ENCODE measurements at places on chromosomes 2 and 18.

- DNase-seq = no peak
Measured at GRCh38 chr2:111155610-111156009, 34.9 kb downstream of the BCL2L11 start.

- no peak for DNase-seq
Measured at GRCh38 chr2:226431288-226431948, 368.2 kb downstream of the IRS1 start.

- no peak for DNase-seq
Measured at GRCh38 chr18:63552581-63552980, 10.4 kb downstream of the SERPINB12 start.

DNA sequence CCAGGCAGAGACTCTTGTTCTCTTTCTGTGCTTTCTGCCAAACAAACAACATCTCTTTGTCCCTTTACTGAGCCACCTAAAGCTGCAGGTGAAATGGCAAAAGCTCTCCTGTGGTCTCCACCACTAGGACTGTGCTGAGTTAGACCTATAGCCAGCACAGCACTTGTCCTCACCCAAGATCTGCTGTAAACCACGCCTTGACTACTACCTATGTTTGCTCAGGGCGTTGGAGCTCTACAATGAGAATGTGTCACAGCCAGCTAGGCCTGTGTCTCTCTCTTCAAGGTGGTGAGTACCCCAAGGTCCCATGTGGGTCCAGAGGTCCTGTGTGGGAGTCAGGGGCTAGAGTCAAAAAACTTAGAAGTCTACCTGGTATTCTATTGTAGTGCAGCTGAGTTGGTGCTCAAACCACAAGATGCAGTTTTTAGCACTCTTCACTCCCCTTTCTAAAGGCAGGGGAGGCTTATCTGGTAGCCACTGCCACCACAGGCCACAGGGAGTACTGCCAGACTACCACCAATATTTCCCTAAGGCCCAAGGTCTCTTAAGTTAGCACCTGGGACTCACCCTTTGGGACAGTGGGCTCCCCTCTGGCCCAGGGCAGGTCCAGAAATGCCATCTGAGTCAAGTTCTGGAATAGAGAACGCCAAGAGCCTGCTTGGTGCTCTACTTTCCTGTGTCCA is 96.8 kb upstream of the RPRM start:
- no peak for DNase-seq

DNA sequence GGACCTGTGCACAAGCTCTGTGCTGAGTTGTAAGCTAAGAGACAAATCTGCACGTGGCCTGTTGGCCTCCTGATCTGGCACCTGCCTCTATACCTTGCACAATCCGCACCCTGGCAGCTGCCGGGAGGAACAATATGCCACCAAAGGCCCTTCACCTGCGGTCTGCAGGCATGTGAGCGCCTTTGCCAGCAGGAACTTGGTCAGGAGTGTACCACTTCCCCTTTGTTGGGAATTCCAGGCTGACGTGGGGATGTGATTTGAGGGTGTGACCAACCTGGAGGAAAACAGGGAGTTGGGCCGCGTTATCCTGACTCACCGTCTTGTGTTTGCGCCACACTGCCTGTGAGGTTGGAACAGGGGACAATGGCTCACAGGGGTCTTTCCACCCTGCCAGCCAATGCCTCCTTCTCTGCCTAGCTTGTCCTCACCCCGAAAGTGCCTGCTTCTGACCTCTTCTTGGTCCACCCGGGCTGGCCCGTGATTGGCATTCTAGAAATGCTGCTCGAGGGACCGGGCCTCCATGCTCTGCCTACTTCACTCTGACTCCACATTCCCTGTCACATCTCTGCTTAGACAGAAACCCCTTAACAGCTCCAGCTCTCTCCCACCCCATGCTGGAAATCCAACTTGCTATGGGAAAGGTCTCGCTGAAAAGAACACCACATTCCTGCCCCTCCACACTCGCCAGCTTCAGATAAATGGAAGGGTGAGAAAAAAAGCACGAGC is 67.1 kb upstream of the MAP4K4 start:
- no peak for DNase-seq

- DNase-seq = no peak
Measured at GRCh38 chr2:37387148-37387835, 42.9 kb downstream of the QPCT start.

- no peak for DNase-seq
Measured at GRCh38 chr2:143433251-143433650, 304.0 kb downstream of the ARHGAP15 start.

GRCh38 chr18:64294967-64295366 is 146.1 kb upstream of the LINC00305 start:
- no peak for DNase-seq

DNA sequence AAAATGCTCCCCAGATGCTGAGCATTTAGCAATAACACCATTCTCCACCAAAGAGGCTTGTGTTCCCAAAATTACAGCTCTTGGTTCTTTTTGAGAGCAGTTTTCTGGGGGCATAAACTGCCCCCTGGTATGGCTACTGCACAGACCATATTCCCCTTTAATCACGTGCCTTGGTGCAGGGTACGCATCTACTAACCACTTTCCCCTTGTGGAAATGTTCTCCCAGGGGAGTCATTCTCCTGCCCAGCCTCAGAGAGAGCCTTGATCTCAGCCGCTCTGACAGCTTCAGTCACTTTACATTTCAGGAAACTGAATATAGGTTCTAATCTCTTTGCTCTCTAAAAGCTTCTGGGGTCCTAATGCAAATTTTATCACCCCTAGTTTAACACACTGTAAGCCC is 44.7 kb upstream of the EML6 start:
- no peak for DNase-seq

DNA sequence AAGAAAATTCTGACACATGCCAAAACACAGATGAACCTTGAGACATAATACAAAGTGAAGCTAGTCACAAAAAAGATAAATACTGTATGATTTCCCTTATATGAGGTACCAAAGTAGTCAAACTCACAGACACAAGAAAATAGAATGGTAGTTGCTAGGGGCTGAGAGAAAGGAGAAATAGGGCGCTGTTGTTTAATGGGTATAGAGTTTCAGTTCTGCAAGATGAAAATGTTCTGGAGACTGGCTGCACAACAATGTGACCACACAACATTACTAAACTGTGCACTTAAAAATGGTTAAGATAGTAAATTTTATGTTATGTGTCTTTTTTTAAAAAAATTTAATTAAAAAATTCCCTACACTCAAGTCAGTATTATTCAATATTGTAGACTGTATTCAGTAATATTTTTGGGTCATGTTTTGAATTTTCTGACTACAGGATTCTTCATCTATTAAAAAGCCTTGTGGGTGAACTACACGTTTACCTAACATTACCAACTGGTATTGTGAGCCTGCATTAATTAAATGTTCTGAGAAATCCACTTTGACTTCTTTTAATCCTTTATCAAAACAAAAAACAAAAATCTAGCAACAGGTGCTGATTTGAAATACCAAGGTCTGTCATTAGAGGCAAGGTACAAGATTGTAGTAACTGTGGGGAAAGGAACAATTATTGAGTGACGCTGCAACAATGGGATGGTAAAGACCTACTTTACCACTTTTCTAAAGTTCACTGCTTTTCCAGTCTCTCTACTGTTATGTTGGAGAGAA is 140.8 kb upstream of the ZFP36L2 start:
- DNase-seq = no peak

DNA sequence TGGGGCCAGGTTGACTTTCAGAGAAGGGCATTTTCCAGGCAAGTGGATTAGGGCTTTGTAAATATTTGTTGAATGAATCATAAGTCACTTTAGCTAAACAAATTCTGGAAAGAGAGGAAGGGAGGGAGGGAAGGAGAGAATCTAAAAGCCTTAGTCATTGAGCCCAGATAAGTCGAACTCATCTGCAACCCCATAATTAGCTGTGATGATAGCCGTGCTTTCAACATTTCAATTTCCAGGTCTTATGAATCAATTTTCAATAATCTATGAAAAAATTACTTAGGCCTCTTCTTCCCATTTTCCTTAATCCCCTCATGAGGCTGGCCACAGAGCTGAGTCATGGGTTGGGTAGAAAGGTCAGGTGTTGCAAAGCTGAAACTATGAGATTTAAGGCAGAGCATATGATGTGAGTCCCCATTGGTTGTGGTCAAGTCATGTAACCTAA is 111.9 kb upstream of the MAPRE2 start:
- DNase-seq = no peak

GRCh38 chr2:97907369-97908100 is 88.2 kb downstream of the TMEM131 start:
- DNase-seq = no peak

DNA sequence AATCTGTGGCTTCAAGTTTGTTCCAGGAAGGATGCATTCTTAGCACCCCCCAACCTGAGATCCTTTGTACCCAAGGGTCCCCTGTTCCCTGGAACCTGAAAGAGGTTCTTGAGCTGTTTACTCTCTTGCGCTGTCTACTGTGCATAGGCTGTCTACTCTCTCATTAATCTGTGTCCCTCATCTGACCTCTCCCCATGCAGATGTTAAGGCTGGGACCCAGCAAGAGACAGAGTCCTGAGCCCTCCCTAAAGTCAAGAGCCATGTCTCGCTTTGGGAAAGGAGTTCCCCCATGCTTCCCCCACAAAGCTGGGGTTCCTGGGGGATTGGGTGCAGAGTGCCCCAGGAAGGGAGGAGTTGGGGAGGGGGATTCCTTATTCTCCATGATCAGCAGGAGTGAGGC is 312.9 kb downstream of the CYP26B1 start:
- no peak for DNase-seq

DNA sequence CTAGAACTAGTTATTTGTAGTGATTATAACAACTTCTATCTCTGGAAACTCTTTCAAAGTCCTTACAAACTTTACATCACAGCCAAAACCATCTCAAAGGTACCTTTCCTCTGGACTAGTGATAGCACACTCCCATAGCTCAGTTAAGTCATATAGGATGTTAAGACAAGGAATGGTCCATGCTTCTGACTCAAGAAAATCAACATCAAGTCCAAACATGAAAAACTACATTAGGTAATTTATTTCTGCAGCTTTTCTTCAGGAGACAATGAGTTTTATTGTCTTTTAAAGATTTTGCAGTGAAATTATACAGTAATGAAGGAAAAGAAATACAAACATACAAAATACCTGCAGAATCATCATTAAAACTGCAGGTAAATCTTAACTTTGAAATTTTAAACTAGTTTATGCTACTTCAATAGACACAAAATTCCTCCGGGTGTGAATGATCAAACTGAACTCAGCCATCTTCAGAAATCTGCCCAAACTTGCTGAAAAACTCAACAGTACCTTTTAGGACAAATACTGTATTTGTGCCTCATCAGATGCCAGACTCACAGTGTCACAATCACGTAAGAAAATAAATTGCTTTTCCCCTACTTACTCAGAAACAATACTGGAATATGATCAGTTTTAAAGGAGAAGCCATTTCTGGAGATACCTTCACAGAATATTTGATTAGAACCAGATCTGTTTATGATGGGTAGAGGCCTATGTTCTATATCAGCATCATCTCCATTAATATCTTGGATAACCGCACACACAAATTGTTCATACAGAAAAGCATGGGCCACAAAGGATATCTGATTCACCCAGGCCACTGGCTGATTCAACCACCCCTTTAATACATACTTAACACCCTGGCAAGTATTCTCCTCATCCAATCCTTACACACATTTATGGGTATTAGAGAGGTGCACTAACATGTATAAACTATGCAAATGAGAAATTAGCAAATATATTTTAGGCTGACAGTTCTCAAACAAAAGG is 2.6 kb downstream of the TMEM131 start:
- DNase-seq = no peak

DNA sequence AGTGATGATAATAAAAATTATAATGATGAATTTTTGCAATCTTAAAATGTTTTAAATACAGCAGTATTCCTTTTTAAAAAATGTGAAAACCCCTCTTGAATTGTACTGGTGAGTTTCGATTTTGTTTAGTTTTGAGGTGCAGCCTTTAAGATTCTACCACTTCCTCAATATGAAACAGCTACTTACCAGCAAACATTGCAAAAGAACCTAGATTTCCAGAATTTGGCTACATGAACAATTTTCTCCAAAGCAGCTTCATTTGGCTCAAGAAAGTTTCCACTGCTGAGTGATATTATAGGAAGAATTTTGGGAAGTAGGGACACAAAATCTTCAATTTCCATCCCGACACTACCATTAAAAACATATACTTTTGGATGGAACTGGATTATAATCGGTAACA is 12.0 kb downstream of the TCF4 start:
- DNase-seq = no peak

DNA sequence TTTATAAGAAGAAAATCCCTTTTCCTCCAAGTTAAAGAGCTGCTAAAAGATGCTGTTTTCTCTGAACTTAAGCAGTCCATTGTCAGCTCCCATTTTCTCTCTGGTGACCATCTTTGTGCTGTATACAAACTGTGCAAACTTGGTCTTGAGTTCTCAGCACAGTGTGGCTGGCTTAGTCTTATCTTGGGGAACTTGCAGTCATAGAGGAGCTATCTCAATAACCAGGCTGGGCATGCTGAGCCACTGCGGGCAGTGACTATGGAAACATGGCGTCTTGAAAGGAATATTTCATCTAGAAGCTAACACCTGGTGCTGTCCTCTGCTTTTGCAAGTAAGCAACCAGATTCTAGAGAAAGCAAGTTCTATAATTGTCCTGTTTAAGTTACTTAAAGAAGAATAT is 1334.4 kb upstream of the CELF4 start:
- no peak for DNase-seq

GRCh38 chr2:241924069-241924908 is 54.8 kb downstream of the RTP5 start:
- no peak for DNase-seq

GRCh38 chr2:33494155-33494779 is 17.8 kb downstream of the RASGRP3 start:
- DNase-seq = no peak

GRCh38 chr2:153268941-153269461 is 209.6 kb downstream of the RPRM start:
- DNase-seq = no peak

GRCh38 chr18:66971960-66972359 is 368.1 kb upstream of the CDH19 start:
- DNase-seq = no peak

Data from iPS DF 6.9 (cell line).